G401 (cell line): ENCODE measurements at places on chromosomes 12 and 14. TPM values are rescaled to one million over a fixed set of nuclear protein-coding genes. Genes with fewer than 3 reads are reported as not detected.
A peak's percentile ranks its signal among the peaks of the same experiment; 100 is the strongest.

- DNase-seq = peak; percentile 44
Measured at GRCh38 chr12:1691123-1692007, 495 bp downstream of the ADIPOR2 start.

GRCh38 chr12:45216230-45216982 is 511 bp downstream of the ANO6 start:
- no peak for DNase-seq

The TEX22 gene
- 0.41 and 2.0 TPM in 2 replicates for total RNA-seq

- no peak for DNase-seq
Measured at GRCh38 chr12:105355752-105356151, 25.3 kb downstream of the C12orf75 start.

The SLC25A47 gene
- 0.06 TPM in 1 of 2 replicates, not detected in the other for total RNA-seq

- DNase-seq = no peak
Measured at GRCh38 chr12:52059582-52060497, 8.6 kb downstream of the NR4A1 start.

DNA sequence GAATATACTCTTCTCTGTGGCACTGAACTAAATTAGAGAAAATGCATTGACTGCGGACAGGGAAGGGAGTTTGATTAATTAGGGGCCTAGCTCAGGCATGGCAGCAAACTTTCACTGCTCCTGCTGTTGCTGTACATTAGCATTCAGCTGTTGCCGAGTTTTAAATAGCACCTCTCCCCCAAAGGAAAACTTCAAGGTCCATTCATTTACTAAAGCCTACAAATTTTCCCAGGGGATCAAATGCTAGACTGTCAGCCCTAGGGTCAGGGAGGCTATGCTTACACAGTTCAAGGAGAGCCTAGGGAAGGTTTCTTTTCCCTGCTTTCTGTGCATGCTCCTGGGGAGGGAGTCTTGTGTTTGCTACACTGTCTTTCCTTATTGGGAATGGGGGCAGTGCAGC is 60.0 kb upstream of the GZMB start:
- no peak for DNase-seq

DNA sequence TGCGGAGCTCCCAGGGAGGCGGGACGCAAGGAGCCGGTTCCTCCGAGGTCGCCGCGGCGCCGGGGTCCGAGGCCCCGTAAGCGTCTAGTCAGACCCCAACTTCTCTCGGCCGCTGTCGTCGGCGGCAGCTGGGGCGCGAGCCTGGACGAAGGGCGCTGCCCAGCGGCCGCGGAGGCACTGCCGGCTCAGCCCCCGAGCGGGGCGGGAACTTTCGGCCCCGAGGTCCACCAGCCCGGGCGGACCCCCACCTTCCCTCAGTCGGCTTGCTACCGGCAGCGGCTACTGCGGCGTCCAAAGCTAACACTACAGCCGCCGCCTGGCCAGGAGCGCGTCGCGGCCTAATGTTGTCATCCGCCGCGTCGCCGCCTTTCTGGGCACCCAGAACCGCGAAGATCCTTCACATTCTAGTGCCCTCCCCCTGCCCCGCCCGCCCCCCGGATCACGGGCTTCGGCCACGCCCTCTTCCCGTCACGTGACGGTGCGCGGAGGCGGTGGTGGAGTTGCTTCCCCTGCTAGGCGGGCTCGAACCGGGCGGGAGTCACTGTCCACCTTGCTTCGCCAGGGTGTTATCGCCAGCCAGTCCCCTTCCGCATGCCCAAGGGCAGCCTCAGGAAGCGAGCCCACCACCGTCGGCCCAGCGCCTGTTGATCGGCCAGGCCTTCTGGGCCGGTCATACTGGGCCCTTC is at the start of gene OSBPL8:
Gene OSBPL8 (minus strand): TSS at position 372 of the 686 bp plus-strand sequence. CDS start 72,220 bp downstream, outside the sequence.
- peak; percentile 94 for DNase-seq

The PPM1H gene
- 42.6 and 65.7 TPM in 2 replicates for total RNA-seq

The SYCP3 gene
- not detected in 2 replicates for total RNA-seq

GRCh38 chr12:57522887-57523705 is 472 bp downstream of the MBD6 start:
- peak; percentile 37 for DNase-seq

DNA sequence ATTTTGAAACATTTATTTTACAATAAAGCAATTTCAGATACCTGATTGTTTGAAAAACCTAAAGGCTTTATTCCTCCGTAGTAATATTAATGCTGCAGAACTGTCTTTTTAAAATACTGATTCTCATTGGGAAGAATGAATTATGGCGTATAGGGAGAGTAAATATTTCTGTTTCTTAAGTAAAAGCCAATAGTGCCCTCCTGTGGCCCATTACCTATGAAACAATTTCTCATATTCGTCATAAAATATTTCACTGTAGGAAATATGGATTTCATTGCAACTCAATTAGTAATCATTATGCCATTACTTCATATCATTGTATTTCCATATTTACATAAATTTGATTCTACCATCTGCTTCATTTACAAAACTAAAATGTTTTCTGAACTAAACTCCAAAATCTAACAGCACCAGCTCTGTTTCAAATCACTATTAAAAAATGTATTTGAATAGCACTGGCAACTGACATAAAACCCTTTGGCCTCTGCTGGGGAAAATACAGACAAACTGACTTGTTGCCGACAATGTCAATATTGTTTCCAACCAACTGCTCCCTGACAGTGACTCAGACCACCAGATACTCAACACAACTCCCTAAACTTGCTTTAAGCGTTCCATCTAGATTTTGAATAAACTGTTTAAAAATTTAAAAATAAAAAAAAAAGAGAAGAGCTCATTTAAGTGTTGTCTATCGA is 290.3 kb downstream of the NAV3 start:
- DNase-seq = peak; percentile 53

- DNase-seq = no peak
Measured at GRCh38 chr14:57378661-57379060, 11.7 kb upstream of the NAA30 start.

DNA sequence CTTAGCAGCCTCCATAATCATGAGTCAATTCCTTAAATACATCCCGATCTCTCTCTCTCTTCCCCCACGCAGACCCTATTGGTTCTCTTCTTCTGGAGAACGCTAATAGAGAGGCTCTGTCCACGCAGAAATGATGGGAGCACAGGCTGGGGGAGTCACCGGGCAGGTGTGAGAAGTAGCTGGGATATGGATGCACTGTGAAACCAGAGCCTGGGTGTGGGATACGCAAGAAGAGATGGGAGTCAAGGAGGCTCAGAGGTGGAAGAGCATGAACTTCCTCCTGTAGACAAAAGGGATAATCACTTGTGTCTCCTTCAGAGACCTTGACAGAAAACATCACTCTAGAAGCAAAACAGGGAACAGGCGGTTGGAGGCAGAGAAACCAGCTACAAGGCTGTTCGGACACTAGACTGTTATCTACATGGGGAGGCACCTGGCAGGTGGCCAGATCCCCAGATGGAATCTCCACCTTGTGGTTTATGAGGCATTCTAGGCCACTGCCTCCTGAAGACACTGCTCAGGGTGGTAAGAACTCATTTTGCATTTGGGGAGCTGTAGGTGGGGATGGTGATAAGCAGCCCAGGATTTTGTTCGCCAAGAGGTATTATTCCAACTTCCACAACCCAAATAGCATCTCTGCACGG is 7.2 kb upstream of the SELPLG start:
- peak; percentile 75 for DNase-seq

- peak; percentile 94 for DNase-seq
Measured at GRCh38 chr12:119802472-119802871, 74.6 kb downstream of the CIT start.

DNA sequence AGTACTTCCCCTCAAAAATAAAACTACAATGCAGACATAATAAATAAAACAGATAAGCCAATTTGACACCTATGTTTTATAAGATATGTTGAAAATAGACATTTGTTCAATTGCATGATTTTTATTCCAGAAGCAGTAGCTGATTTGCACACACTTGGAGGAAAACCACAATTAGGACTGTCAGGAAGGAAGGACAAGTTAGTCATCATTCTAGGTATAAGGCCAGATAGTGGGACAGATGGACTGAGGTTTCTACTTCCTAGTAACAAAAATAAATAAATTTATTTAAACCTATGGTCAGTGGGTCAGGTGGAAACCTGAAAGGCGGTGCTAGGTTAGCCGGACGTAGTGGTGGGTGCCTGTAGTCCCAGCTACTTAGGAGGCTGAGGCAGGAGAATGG is 141.8 kb upstream of the RASSF8 start:
- DNase-seq = no peak

DNA sequence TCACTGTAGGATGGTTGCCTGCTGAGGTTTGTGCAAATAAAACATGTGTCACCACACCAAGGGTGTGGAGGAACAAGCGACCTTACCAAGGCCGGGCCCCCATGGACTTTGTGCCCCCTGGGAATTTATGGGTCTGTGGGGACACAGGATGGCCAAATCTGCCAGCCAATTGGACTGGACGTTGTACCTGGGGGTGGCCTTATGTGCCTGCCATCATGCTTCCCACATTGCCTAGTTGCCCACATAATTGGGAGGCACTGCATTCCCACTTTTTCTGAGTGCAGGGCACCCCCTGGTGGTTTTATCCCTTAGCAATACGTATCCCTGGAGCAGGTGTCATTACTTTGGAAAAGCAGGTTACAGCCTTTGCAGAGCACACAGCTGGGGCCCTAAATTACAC is 92.6 kb upstream of the TMPO start:
- no peak for DNase-seq

GRCh38 chr12:5180496-5180895 is 136.8 kb downstream of the KCNA5 start:
- DNase-seq = no peak

The ZC3H10 gene
- total RNA-seq = 2.9 and 3.3 TPM in 2 replicates
